Ovary (tissue), 10 donors: ENCODE measurements at places on chromosomes 4 and X. TPM values are rescaled to one million over a fixed set of nuclear protein-coding genes. Genes with fewer than 3 reads are reported as not detected.
A peak's percentile ranks its signal among the peaks of the same experiment; 100 is the strongest.

DNA sequence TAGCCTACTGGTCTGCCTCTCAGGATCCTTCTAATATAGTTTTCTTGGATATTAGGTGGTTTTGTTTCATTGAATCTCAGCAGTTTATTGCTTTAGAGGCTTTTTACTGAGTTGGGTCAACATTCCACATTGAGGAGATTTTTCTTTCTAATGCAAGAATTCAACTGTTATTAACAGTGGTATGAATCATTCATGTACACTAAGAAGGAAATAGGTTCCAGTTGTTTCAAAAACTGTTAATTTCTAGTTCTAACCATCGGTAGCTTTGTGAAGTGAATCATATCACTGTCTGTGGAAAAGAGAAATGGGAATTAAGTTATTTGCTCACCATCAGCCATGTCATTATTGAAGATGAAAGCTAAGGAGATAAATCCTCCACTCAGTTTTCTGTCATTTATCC is 331.5 kb downstream of the RPA4 start:
- H3K4me3 ChIP-seq = no peak overlapping the region
- no peaks in the 10 kb centered on the region for H3K27me3 ChIP-seq
- H3K4me1 ChIP-seq = no peaks in the 10 kb centered on the region
- no peak for DNase-seq
- H3K36me3 ChIP-seq = no peaks in the 10 kb centered on the region
- no peak overlapping the region for H3K27ac ChIP-seq

DNA sequence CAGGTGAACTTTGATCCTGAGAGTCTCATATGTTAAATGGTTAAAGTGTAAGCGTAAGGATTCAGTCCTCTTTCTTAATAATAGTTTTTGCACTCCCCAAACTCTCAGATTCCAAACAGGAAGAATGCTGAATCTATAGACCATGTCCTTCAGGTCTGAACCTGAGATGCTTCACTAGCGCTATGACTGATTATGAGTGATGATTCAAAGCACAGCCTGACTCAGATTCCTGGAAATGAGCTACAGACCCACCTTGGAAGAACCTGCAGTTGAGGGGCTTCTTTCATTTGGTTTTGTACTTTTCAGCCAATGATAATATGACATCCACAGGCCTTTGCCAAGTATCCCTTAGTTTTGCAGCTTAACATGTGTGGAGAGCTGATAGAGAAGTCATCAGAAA is 1.4 kb downstream of the EDNRA start:
- DNase-seq = no peak
- no peaks in the 10 kb centered on the region for H3K36me3 ChIP-seq
- peak overlapping the region; percentile 61 for H3K4me3 ChIP-seq
- peaks cover 12% of the 10 kb centered on the region for H3K4me1 ChIP-seq
- no peaks in the 10 kb centered on the region for H3K27me3 ChIP-seq

DNA sequence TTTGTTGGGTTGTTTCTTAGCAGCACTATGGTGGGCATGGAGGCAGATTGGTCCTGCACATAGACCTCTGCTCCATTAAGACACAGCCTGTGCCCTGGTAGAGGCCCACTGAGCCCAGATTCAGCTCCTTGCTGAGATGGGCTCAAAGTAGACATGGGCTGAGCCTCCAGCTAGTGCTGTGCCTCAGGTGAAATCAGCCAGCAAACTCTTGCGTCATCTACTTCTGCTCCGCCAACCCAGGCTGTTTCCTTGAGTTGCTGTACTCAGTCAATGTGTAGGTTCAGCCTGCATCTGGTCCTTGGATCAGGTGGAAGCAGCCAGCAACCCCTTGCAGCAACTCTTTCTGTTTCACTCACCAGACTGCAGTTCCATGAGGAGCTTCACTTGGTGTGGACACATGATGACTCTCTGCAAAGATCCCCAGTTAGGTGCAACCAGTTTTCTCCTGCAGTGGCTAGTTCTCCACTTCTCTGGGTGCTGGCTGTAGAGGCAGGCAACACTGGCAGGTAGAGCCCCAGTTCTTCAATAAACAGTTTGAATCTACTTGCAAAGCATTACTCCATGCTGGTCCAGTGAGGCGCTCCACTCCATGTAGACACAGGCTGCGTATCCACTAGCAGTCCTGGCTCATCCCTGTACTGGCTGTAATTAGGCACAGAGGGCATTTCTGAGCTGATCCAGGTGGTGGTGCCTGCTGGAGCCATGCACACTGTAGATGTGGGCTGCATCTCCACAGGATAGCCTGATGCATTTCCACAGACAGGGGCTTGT is 199.0 kb upstream of the MAMLD1 start:
- H3K4me1 ChIP-seq = no peaks in the 10 kb centered on the region
- H3K27ac ChIP-seq = no peak overlapping the region
- H3K27me3 ChIP-seq = no peaks in the 10 kb centered on the region
- DNase-seq = no peak

MBNL3 gene
- 13.3 TPM for total RNA-seq
